CD4-positive, alpha-beta T cell treated with Interleukin-17A for 1 hour (primary cell): ENCODE measurements at places on chromosomes 12 and 14.
A peak's percentile ranks its signal among the peaks of the same experiment; 100 is the strongest.

GRCh38 chr14:100532154-100532861 lies 54.9 kb downstream of the BEGAIN start:
- DNase-seq: no peak

GRCh38 chr14:36304895-36305294 lies 15.5 kb downstream of the MBIP start:
- DNase-seq: no peak

- no peak for DNase-seq
Measured at GRCh38 chr14:101369916-101370592, 191.2 kb upstream of the DIO3 start.

- no peak for DNase-seq
Measured at GRCh38 chr12:13368971-13369370, 172.4 kb downstream of the EMP1 start.

DNA sequence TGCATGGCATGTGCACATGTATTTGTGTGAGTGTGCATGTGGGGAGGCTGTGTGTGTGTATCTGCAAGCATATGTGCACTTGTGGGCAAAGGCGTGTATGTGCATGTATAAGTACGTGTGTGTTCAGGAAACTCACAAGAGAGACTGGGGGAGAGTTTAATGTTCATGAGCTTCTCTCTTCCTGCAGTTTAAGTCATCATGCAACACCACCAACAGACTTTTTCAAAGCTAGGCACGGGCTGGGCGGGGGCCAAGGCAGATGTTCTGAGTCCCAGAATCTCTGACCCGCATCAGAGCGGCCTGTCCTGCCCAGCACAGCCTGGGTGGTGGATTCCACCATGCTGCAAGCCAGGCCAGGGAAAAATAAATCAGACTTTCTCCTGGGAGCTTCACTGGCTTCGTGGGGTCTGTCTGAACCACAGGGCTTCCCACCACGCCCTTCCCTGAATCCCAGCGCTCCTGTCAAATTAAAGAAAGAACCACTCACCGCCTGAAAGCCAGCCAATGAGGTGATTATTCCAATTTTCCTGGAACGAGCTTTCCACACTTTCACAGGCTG lies 75.7 kb downstream of the PITPNM2 start:
- DNase-seq: no peak

DNA sequence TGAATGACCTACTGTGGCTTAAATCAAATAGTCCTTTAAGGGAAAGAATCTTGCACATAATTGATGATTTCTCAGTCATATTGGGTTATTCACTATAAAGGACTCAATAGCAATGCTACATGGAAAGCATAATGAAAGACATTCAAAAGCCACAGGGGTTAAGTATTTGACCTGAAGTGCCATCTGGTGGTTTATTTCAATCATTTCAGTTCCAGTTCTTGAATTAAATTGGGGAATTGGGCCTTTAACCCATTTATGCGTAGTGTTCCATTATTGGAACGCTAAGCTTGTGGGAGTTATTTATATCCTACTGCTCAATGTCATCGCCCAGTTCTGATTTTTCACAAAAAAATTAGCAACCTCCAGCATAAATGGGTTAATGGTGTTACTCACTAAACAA lies 41.3 kb upstream of the C12orf71 start:
- DNase-seq: peak; percentile 17

- no peak for DNase-seq
Measured at GRCh38 chr12:27592548-27592947, 68.5 kb downstream of the PPFIBP1 start.

DNA sequence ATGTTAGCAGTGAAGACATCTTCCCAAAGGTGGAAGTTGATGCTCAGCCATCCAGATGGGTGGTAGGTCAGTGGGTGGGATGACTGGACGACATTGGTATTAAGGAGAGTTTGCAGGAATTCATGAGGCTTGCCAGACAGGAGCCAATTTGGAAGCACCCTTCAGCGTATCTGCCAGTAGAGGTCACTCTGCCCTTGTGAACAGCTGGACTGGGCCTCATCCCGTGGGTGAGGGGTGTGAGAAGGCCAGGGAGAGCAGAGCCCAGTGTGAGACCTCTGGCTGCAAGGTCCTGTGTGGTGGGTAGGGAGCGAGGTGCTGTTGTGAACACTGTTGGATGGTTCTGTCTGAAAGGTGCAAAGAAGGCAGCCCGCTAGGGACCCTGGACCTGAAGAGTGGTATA lies 37.7 kb downstream of the SLC5A8 start:
- no peak for DNase-seq

DNA sequence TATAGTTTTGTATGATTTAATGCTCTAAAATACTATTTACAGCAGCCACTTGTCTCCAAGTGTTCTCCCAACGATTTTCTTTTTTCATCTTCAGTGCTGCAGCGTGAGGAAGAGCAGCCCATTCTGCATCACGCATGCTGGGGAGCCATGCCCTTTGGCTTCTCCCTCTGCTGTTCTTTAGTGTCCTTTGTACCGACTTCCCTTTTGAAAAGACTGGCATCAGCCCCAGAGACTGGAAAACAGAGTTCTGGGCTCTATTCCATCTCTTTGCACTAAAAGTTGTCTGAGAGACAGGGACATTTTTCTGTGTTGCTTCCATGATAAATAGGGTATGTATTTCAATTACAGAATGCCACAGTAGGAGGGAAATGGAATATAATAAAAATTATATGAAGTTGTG lies 105.1 kb downstream of the RERG start:
- DNase-seq: no peak

GRCh38 chr12:124422570-124423523 lies 128.0 kb downstream of the RFLNA start:
- DNase-seq: no peak

DNA sequence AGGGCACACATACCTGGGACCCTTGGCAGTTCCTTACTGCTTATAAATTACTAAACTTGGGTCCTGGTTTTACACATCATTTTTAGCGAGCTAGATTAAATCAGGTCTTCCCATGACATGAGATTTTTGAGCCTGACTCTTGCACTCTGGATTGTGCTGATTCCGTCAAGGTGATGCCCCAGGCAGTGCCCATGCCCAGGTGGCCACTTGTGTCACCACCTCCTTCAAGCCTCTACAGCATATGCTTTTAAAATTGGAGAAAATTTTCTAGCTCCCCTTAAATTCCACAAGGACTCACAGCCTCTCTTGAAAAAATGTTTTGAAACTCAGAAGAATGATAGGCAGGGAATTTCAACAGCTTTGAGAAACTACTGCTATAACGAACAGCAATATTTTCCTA lies 9.6 kb downstream of the PTPN21 start:
- no peak for DNase-seq

DNA sequence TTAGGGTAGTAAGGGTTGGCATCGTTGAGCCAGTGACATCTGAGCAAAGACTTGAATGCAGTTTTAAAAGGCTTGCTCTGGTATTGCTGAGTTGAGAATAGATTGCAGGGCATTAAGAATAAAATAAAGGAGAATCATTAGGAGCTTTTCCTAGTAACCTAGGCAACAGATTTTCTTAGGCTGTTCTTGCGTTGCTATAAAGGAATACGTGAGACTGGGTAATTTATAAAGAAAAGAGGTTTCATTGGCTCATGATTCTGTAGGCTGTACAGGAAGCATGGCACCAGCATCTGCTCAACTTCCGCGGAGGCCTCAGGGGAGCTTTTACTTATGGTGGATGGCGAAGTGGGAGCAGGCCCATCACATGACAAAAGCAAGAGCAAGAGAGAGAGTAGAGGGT lies 97.4 kb downstream of the RAD51B start:
- DNase-seq: no peak
